Common myeloid progenitor, CD34-positive (primary cell): ENCODE measurements at places on chromosomes 2 and 18.

GRCh38 chr2:31087491-31087890, 50.7 kb downstream of the GALNT14 start:
- no peak for DNase-seq

DNA sequence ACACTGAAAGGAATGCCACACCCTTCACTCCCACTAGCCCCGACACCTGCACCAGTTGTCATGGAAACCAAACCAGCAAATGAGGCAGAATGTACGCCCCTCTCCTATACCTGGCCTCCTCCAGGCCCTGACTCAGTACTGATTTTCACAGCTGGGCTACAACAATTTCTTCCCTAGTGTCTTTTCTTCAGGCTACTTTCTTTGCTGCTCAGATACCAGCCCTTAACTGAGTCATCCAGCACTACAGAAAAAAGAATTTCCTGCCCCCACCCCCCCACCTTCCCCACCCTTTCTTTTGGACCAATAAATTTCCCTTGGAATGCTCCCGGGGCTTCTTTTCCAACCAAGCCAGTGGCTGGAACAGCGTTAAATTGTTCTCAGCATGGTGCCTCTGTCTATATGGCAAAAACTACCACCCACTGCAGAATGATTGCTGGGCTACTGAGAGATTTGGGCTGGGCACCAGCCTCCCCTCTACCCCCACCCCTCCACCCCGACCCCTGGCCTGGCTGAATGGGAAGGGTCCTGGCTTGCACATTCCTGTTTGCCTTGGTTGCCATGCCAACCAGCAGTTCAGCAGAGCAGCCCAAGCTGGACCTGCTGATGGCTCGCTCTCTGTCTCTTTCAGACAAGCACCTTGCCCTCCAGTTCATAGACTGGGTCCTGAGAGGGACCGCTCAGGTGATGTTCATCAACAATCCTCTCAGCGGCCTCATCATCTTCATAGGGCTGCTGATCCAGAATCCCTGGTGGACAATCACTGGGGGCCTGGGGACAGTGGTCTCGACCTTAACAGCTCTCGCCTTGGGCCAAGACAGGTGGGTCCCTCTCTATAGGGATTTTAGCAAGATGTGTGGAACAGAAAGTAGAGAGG, 11.3 kb downstream of the SLC14A2 start:
- no peak for DNase-seq

GRCh38 chr2:145206496-145207281, 686.8 kb upstream of the ZEB2 start:
- no peak for DNase-seq

- peak; percentile 77 for DNase-seq
Observed at GRCh38 chr2:134703426-134703825, 15.4 kb downstream of the TMEM163 start.

- DNase-seq, result peak; percentile 75
Observed at GRCh38 chr2:215619022-215619958, 183.4 kb upstream of the FN1 start.

DNA sequence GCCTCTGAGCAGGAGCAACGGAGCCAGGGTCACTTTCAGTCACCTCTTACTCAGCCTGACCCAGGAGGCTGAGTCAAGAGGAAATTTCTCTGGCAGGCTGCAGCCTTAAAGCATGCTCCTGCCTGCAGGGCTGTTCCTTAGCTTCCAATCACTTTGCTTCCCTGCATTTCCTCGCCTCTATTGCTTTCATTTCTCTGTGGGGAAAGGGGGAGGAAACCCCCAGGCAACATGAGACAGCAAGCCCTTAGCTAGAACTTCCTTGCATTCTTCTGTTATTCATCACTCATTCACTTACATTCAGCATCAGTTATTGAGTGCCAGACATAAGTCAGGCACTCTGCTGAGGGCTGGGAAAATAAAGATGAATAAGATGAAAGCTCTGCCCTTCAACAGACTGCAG, 13.0 kb downstream of the XDH start:
- DNase-seq, result no peak

GRCh38 chr2:85455552-85456090, 37.1 kb downstream of the SH2D6 start:
- no peak for DNase-seq

GRCh38 chr2:102110596-102111334, 31.8 kb upstream of the IL1R1 start:
- no peak for DNase-seq

- no peak for DNase-seq
Observed at GRCh38 chr2:11962707-11963328, 216.4 kb downstream of the LPIN1 start.

DNA sequence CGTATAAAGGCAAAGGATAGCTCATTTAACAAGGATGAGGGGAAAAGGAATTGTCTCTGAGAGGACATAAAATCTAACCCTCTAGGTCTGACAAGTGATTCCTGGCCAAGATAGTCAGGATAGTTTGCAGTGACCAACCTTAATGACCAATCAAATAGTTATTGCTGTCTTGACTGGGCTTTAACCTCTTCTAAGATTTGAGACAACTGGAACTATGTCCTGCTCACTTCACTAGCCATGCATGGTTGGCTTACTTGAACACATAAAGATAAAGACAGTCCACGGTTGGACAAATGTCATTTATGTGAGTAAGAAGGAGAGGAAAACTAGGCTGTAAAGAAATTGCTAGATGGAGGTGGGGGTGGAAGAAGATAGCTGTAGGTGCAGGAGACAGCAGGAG, 53.8 kb downstream of the SCN1A start:
- no peak for DNase-seq

DNA sequence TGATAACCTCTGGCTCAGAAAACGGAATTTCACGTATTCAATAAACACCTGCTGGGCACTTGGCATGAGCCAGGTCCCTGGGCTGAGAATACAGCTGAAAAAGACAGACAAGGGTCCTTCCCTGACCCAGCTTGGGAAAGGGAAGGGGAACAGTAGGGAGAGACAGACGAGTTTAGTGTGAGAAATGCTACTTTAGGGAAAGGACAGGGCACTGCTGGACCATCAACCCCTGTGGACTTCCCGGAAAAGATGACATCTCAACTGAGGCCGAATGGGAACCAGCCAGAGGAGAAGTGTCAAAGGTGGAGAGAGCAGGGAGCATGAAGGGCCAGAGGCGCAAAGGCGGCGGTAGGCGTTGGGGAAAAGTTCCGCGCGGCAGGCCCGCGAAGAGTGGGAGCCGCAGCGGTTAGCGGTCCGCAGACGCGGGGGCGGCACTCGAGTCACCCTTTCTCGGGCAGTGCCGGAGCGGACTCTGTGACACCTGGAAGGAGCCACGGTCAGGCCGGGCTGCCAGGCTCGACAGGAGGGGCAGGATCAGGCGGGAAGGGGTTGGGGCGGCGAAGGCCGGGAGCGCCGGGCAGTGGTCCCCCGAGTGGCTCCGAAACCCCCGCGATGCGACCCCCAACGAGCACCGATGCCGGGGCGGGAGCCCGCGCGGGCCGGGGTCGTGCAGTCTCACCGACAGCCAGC, 519 bp downstream of the TEX261 start:
- DNase-seq, result no peak

DNA sequence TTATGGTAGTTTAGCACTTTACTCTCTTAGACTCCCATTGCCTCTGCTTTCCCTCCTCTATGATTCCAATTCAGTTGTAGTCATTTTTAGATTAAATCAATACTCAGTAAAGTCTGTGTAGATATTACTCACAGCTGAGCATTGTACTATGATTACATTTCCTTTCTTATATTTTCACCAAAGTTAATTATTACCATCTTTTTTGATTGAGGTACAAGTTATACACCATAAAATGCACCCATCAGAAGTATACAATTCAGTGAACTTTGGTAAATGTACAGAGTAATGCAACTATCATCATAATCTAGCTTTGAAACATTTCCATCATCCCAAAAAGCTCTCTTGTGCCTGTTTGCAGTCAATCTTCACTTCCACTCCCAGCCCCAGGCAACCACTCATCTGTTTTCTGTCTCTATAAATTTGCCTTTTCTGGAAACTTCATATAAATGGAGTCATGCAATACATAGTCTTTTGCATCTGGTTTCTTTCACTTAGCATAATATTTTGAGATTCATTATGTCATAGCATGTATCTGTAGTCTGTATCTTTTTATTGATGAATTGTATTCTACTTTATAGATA, 30.2 kb upstream of the ETAA1 start:
- no peak for DNase-seq

DNA sequence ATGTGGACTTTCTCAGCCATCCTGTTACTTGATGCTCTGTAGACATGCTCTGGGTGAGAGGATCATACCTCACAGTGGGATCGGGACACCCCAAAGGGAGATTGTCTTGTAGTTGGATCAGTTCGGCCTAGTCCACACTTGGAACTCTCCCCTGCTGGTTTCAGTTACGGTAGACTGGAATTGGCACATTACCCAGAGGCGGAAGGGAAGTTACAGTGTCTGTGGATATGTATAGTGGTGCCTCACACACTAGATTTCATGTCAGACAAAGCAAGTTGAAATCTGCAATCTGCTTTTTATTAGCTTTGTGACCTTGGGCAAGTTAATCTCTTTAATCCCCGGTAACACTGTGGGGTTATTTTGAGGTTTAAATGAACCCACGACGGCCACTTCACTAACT, 16.2 kb upstream of the CTAGE1 start:
- no peak for DNase-seq

DNA sequence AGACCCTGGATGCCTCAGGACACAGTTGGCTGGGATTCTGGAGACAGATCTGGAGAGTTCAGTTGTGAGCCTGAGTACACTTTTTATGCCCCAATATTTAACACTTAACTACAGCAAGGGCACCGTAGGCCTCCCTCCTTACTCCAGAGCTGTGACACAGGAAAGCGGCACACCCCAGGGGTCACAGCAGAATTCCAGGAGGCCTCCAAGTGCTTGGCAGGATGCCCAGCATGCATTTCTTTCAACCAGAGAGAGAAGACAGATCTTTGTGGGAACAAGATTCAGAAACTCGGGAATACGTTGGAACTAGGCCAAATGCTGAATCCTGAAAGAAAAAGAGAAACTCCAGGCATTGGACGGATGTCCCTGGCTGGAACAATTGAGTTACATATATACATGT, 199.2 kb upstream of the NT5C1B start:
- no peak for DNase-seq
